Activated T-helper 1 cell treated with anti-CD3 and anti-CD28 coated beads, Interleukin-2, amount 50 U/mL, for 16 hours (primary cell): ENCODE measurements at places on chromosomes 12 and 14.

- DNase-seq = no peak
Observed at GRCh38 chr12:91902860-91903683, 242.6 kb downstream of the BTG1 start.

DNA sequence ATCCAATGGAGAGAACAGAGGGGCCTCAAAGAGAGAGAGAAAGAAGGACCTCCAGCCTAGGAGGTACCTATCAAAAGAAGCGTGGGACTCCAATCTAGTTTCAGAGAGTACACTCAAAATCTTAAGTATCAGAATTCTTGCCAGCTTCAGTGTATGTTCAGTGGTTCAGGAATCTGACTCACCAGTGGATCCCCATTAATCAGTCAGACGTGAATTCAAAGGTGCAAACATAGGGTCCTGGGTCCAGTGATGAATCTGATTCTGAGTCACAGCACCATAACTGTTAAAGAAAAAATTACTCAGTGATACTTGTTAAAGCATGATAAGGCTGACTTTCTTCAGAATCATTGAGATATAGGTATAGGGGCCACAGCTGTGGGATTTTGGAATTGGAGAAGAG, 33.2 kb downstream of the ETNK1 start:
- no peak for DNase-seq

- DNase-seq = no peak
Observed at GRCh38 chr12:51388846-51389245, 2.4 kb downstream of the GALNT6 start.

GRCh38 chr14:96811985-96812667, 14.9 kb downstream of the VRK1 start:
- DNase-seq = no peak

- DNase-seq = no peak
Observed at GRCh38 chr14:105470350-105471296, 4.0 kb upstream of the CRIP2 start.

DNA sequence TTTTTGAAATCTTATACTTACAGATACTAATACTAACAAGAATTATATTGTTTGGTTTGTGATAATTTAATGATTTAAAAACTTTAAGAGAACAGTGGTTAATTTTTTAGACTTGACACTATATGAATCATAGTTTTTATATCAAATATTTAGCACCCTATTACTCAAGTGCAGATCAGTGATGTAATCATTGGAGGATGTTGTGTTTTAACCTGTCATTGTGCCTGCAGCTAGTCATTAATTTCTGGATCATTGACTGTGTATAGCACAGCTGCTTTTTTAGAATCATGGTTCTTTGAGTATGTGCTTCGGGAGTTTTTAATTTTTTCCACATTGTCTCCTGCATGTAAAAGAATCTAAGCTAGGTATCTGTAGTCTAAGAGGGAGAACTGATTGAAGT, 17.3 kb downstream of the ARID4A start:
- no peak for DNase-seq

DNA sequence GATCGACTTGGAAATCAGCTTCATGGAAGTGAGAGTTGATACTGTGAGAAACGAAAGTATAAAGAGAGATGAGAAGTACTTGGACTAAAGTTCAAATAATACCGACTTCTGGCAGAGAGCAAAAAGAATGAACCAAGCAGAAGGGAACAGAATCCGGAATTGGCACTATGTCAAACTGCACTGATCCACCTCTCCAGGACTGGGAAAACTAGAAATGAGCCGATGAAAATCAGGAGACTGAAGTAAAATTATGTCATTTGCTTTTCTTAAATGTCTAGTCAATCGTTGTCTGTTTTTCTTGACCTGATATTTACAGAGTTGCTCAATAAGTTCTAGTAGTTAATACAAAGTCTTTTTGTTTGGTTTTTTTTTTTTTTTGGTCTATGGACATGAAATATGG, 163.0 kb upstream of the FOXG1 start:
- DNase-seq = no peak

- DNase-seq = no peak
Observed at GRCh38 chr14:28303248-28303647, 463.3 kb upstream of the FOXG1 start.

GRCh38 chr12:30631740-30632139, 63.9 kb downstream of the IPO8 start:
- DNase-seq = no peak

GRCh38 chr12:53101931-53102781, 1.1 kb upstream of the SOAT2 start:
- DNase-seq = no peak

DNA sequence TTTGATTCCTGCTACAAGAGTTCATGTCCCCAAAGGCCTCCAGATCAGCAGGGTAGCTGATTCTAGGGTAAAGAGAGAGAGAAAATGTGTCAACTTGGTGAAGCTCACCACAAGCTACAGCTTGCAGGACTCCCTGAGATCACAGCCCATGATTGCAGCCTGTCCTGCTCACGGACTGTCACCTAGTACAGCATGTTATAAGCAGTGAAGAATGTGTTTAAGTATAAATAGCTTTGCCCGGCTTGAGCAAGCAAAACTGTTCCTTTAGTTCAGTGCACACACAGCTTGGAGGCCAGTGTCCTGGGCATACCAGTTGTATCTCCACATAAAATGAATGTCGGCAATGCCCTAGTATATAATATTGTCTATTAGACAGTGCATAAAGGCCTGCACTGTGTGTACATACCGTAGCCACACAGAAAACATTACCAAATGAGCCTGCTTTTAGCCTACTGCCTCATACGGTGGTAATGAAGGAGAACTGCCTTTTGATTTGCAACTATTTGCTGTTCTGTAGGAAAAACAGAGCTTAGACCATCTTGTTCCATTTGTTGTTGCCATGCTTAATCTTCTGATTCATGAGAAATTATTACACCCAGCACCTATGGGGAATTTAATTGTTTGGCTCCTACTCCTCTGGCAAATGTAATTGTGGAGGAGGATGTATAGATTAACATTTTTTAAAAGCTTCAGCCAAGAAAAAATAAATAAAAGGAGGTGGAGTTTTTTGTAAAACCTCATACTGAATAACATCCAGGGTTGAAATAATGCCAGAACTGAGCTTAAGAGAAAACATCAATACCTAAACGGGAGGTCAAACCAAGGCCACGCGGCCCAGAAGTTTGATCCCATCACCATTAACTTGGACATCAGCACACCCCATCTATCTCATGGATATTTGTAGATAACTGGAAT, 108.1 kb upstream of the G2E3 start:
- no peak for DNase-seq

GRCh38 chr14:95361373-95362137, 41.8 kb upstream of the CLMN start:
- DNase-seq = peak; percentile 5

- no peak for DNase-seq
Observed at GRCh38 chr12:89122852-89123251, 229.4 kb downstream of the DUSP6 start.

GRCh38 chr14:98510392-98510791, 761.6 kb downstream of the BCL11B start:
- DNase-seq = no peak

GRCh38 chr12:132329720-132330548, 545 bp upstream of the GALNT9 start:
- no peak for DNase-seq

DNA sequence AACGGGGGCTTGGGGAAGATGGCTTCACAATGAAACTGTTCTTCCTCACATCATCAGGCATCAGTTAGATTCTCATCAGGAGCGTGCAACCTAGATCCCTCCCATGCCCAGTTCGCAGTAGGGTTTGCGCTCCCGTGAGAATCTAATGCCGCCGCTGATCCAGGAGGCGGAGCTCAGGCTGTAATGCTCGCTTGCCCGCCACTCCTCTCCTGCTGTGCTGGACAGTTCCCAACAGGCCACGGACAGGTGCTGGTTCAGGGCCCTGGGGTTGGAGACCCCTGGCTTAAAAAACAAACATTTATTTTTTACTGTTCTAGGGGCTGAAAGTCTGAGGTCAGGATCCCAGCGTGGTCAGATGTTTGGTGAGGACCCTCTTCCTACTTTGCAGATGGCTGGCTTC, 180.5 kb downstream of the FBXL14 start:
- no peak for DNase-seq

GRCh38 chr12:127399451-127399850, 867.5 kb upstream of the TMEM132C start:
- DNase-seq = no peak

DNA sequence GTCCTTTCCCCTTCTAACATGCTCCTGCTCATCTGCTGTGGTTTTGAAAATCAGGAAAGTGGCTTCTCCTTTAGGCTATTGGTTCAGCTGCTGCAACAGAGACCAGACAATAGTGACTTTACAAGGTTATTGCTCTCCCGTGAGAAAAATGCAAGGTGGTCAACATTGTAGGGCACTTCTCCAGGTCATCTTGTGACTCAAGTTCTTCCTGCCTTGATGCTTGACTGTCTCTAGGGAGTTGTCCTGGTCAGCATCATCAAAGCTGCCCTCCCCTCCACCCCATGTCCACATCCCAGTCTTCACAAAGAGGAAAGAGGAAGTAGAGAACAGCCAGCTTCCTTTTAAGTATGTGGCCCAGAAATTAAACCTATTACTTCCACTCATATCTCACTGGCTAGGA, 3.9 kb upstream of the TMEM63C start:
- no peak for DNase-seq

DNA sequence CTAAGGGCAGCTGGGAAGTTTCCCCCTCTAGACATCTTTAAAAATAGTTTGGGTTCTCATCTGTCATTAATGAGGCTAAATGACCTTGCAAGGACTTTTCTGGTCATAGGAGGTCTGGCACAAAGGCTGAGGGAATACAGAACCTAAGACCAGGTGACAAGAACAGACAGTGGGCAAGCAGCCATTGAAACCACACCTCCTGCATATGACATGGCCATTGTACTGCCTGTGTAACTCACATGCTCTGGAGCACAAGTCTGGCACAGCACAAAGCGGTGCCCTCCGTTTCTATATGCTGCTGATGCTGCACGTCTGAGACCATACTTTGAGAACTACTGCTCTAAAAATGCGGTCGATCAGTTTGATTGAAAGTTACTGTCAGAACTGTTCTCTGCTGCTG, 143.3 kb downstream of the APAF1 start:
- DNase-seq = no peak

- DNase-seq = no peak
Observed at GRCh38 chr12:121065345-121065744, 26.3 kb upstream of the OASL start.

DNA sequence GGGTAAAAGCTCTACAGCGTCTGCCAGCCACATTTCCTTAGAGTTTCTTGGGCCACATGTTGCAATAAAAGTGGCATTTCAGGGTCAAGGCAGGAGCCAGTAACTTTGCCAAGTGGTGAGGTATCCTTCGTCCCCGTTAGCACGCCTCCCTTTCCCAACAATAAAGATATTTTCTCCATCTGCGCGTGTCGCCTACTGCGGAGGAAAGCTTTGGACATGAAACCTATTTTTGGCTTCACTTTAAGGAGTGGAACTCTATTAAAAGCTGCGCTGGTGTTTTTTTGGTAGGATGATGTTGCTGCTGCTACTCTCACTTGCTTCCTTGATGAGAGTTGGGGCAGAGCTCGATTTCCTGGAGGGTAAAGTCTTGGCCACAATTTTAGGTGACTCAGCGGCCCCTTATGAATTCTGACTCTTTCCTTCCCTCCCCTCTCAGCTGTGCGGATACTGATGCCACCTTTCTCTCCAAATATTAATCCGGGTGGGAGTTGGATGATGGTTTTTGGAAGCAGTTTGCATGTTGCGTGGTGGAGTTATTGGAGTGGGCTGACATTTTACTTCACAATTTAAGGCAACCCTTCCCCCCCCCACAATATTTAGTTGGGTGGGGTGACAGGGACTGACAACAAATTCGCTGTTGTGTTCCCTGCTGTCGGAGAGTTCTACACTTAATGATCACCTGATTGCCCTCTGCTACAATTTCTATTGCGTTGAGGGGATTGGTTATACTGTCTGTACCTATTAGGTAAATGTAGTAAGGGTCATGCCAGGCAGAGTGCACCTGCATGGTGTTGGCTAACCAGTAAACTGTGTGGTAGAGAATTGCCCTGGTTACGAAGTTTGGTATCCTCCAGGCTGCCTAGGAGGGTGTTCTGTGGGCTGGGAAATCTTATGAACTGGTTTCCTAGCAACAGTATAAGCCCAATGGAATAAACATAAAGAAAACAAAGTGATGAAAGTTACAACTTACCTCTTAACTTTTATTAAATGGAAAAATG, 1.1 kb downstream of the CCDC91 start:
- DNase-seq = peak; percentile 11

DNA sequence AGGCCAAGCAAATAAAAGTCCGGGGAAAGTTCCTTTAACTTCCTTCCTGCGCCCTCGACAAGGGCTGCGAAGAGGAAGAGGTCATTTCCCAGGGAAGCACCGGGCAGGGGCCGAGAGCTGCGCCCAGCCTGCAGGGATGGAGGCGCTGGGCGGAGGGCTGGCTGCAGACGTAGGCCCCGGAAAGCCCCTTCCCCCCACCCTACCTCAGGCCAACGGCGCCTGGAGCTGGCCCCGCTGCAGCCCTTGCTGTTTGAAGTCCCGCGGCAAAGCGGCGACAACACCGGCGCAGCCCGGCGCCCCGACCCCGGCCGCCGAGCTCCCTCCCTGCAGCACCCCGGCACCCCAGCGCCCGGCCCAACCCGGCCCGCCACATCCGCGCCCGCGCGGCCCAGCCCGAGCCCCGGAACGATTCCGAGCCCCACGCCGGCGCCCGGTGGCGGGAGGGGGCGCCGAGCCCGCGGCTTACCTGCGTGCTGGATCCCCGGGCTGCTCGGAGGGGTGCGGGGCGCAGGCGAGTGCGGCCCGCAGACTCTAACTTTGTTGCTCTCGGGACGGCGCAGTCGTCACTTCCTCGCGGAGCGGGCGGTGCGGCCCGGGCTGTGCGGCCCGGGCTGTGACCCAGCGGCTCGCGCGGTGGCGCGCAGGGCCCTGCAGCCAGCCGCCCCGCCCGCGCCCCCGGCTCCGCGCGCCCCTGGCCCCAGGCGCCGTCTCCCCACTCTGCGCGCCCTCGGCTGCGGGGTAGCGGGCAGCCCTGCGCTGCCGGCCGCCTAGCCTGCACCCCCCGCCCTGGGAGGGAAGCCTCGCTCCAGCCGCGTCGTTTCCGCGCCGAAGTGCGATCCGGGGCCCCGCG, 64.8 kb upstream of the PTGR2 start:
- peak; percentile 26 for DNase-seq

GRCh38 chr12:108570743-108571608, 8.6 kb downstream of the ISCU start:
- no peak for DNase-seq

DNA sequence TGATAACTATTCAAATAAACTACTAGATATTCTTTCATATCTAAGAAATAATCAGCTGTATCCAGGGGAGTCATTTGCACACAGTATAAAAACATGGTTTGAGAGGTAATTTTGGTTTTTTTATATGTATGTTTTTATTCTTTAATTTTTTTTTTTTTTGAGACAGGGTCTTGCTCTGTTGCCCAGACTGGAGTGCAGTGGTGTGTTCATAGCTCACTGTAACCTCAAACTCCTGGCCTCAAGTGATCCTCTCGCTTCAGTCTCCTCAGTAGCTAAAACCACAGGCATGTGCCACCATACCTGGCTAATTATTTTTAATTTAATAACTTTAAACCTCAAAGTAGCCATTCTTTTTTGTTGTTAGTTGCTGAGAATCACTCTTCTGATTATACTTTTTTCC, 1.8 kb downstream of the PRORP start:
- DNase-seq = no peak

- DNase-seq = no peak
Observed at GRCh38 chr14:30521899-30522736, 36.8 kb upstream of the G2E3 start.

- no peak for DNase-seq
Observed at GRCh38 chr14:58513272-58513671, 85.8 kb downstream of the KIAA0586 start.

- DNase-seq = no peak
Observed at GRCh38 chr14:89721956-89722355, 232.6 kb downstream of the EFCAB11 start.
